ENCODE measurements at places on chromosomes 11 and 22. TPM values are rescaled to one million over a fixed set of nuclear protein-coding genes. Genes with fewer than 3 reads are reported as not detected.

The TRMT2A gene
- total RNA-seq, result 35.9 TPM

The APOA5 gene
- not detected for total RNA-seq

The APOL3 gene
- 13.8 TPM for total RNA-seq

The C11orf21 gene
- total RNA-seq, result 0.29 TPM

The OR10D3 gene
- not detected for total RNA-seq

The ART1 gene
- not detected for total RNA-seq

The OLFML1 gene
- total RNA-seq, result 33.0 TPM

The RGL4 gene
- total RNA-seq, result not detected

Measured in osteoblast (primary cell).